DND-41 (cell line): ENCODE measurements at places on chromosomes 7 and 10.

DNA sequence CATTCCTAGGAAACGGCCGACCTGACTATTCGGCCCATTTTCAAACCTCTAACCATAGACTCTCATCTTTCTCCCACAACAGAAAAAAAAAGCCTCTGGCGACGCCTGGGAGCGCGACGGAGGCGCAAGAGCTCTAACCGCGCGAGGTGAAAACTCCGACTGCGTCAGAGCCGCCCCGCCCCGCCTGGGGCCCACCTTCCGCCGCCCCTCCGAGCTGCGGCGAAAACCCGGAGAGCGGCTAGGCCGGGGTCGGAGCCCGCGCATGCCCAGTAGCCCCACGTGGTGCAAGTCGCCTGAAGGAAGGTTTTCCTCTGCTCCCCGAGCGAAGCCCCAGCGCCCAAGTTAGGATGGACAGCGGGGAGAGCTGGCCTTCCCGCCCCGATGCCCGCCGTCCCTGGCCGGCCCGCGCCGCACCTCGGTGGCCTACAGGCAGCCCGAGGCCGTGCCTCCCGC lies 683 bp upstream of the SGMS1 start:
- DNase-seq = peak; percentile 65

DNA sequence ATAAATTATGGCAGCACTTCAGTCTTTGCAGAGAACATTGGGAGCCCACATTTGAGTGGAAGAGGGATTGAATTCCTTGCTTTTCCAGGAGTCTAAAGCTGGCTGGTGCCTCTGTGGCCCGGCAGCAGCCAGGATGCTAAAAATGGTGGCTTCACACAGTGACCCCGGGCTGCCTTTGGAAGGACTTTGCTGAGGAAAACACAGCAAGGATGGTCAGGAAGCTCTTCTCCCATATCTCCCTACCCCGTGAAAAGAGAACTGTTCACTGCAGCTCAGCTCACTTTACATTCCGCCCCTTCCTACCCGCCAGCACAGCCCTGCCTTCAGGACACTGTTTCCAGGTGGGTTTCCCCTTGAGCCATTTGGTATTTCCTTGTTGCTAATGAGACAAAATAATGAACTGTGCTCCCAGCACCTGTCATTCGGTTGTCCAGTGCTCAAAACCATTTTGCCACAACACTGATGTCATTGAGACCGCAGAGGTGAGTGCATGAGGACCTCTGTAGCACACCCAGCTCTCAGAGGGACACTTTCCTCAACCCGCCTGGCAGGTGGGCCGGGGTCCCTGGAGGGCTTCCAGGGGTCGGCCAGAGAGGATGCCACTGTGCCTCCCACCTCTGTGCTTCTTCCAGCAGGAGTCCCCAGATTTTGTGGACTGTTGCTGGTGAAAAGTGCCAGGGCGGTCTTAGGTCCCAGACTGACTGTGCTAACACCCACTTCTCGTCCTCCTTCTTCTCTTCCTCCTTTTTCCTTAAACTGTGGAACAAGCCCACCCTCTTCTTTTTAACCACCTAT lies 255.7 kb upstream of the PPP2R2D start:
- DNase-seq = no peak

GRCh38 chr10:129032372-129033313 lies 434.4 kb upstream of the MGMT start:
- DNase-seq = no peak

GRCh38 chr10:124006526-124006925 lies 86.9 kb downstream of the CHST15 start:
- DNase-seq = no peak

DNA sequence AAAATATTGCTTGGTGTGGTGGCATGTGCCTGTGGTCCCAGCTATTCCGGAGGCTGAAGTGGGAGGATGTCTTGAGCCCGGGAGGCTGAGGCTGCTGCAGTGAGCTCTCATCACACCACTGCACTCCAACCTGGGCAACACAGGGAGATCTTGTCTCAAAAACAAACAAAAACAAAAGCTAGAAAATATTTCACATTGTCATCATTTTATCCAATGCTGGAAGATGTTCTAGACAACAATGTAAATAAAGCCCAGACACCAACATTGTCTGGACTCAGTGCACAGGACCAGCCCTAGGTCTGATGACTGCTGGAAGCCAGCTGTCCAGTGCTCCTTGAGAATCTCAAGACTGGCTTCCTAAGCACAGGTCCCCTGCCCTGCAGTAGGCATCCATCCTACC lies 13.5 kb downstream of the SEPHS1 start:
- no peak for DNase-seq

- no peak for DNase-seq
Observed at GRCh38 chr10:44427037-44427436, 42.1 kb upstream of the CXCL12 start.

GRCh38 chr7:15783987-15784693 lies 97.7 kb upstream of the MEOX2 start:
- DNase-seq = no peak

- DNase-seq = no peak
Observed at GRCh38 chr10:120788771-120789170, 62.4 kb upstream of the WDR11 start.

DNA sequence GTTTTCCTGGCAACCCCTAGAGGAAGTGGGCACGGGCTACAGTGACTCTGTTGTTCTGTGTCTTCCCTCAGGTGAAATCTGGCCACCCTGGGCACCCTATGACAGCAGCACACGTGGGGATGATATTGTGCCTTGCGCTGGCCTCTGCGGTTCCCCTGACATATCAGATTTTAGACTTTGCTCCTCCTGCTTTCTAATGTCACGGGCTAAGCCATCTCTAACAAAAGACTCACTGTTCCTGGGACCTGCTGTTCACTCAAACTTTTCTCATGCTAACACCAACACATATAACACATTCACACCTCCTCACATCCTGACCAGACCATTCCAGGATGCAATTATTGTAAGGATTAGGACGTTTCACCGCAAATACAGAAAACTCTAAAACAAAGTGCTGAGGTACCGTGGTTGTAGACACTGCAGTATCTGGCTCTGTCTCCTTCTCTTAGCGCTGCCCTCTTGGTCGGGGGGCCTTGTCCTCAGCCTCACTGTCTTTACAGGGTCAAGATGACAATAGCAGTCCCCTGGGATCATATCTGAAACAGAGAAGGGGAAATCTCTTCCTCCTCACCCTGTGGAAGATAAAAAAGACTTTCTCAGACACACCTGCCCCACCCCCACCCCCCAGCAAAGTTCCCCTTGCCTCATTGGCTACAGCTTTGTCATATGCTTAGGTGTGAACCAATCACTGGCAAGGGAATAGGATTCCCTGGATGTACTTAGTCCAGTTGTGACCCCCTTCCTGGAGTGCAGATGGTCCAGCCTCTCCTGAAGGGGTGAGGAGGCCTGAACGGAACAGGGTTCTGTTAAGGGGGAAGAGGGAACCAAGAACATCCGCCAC lies 14.1 kb downstream of the CHN2 start:
- DNase-seq = peak; percentile 35

DNA sequence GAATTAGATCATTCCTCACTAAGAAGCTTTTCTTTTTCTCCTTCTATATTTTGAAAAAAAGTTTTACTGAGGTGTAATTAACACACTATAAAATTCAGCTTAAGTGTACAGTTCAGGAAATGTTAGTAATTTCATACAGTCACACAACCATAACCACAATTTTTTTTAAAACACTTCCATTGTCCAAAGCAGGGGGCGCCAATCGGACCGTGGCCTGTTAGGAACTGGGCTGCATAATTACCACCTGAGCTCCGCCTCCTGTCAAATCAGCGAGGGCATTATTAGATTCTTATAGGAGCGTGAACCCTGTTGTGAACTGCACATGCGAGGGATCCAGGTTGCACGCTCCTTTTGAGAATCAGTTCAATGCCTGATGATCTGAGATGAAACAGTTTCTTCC lies 427.1 kb downstream of the TFEC start:
- DNase-seq = no peak

- DNase-seq = no peak
Observed at GRCh38 chr10:116892907-116893685, 43.8 kb downstream of the ENO4 start.

DNA sequence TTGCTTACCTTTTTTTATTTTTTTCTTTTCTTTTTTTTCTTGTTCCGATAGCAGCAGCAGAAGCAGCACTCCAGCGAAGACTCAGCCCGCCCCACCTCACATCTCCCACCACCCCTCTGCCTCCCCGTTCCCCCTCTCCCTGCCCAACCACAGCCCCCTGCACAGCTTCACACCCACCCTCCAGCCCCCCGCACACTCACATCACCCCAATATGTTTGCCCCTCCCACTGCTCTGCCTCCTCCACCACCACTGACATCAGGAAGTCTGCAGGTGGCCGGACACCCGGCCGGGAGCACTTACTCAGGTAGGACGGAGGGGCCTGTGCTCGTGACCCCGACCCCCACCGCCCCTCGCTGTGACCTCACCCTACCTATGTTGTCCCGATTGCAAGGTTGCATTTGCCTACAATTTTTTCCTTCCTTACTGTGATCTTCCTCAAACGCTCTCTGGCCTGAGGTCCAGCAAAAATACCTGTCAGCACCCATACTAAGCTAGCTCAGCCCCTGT lies 367.2 kb upstream of the GALNT17 start:
- DNase-seq = no peak

DNA sequence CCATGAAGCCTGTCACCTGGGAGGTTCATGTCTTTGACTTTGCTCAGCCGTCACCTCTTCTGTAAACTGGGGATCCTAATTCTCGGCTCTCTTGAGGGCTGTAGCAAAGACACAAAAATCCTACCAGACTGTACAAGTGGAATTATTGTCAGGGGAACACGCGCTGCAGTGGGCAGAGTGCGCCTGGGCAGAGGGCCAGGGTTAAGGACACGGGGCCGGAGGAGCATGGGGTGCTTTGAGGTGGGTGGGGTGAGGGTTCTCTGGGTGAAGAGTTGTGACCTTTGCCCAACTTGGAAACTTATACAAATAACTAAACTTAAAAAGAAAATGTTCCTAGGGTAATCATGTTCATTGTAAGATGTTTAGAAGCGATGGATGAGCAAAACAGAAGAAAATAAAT lies 36.0 kb downstream of the PALD1 start:
- DNase-seq = no peak

GRCh38 chr10:27857616-27858015 lies 112.0 kb upstream of the MKX start:
- DNase-seq = no peak

DNA sequence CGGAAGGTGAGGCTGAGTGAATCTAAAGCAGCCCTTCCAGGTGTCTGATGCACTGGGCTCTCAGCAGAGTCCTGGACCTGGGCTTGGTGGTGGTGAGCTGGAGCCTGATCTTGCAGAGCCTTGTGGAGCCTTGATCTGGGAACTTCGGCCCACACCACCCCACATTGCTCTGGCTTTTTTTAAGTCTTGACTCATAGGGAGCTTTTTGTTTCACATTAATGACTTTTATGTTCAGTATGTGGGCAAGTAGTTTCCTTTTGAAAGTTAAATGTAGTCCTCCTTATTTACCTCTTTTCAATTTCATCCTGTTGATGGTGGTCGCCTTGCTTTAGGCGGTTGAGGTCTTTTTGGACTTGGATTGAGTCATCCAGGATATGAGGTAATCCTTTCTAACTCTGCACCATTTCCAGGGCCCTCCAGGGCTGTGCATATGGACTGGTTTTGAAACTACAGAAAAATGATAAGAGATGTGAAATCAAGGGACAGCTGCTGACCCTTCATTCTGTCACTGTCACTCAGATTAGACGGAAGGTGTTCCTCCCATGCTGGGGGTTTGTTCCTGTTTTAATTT lies 2.9 kb upstream of the NRAP start:
- DNase-seq = peak; percentile 26

DNA sequence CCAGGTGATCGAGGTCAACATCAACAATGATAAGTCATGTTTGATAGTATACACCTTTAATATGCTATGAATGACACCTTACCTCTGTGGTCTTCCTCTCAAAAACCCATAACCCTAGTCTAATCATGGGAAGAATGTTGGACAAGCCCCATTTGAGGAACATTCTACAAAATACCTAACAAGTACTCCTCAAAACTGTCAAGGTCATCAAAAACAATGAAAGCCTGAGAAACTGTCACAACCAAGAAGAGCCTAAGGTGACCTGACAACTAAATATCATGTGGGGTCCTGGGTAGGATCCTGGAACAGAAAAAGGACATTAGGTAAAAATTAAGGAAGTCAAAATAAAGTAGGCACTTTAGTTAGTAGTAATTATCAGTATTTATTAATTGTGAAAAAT lies 5.9 kb upstream of the NUDCD3 start:
- DNase-seq = no peak

- DNase-seq = no peak
Observed at GRCh38 chr7:39304668-39305405, 261.4 kb upstream of the YAE1 start.

GRCh38 chr10:28320799-28321198 lies 17.9 kb upstream of the MPP7 start:
- no peak for DNase-seq

DNA sequence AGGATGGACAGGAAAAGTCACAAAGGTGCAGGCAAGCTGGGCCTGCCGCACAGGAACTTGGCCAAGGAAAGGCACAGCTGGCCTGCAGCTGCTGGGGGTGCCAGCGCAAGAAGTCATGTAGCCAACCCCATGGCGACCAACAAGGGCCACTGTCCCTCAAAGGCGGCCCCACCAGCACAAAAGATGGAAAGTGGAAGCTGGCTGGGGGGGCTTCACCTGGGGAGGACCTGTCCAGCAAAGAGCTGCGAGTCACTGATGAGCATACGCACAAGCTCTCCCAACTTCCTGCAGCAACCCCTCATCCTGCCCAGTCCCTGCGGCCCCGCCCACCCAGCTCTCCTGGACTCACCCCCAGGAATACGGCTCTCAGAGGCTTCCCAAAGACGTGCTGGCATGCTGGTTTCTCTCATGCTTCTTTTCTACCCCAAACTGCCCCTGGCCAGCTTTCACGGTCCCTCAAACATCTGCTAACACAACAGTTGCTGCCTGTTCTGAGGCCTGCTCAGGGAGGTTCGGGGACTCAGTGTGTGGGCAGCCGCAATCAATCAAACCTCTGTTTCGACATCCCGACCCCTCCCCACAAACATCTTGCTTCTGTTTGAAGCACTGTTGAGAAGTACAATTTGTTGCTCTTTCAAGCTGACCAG lies 67.6 kb downstream of the FAM53B start:
- no peak for DNase-seq

GRCh38 chr7:80881351-80881900 lies 37.4 kb downstream of the SEMA3C start:
- no peak for DNase-seq

DNA sequence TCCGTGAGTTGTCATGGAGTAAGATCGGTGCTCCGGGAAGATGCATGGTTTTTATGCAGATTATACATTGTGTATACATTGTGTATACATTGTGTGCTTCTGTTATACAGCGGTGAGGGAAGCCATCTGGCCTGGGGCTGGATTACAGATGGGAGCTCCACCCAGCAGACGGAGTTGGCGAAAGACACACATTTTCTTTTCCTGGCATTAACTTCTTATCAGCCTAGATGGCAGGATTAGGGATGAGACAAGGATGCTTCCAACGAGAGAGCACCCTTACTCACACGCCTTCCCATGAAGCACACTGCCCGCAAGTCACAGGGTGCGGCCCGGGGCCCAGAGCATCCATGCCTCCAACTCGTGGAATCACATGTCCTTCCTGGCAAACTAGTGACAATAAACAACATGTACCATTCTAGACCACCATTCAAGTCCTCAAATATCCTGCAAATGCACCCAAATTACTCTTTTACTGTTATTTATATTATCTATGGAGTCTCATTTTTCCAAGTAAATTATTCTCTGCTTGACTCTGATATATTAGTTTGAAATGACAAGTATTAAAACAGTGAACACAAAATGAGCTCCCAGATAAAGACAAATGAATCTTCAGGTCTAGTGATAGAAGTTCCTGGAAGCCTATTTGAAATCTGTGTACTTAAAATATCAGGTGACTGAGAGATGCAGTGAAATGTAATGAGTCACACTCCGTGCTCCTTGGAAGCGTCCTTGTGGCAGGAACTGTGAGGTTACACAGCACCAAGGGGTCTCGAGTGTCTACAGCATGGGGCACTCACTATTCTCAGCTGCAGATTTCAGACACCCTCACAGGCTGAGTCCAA lies 29.8 kb upstream of the PPP2R2D start:
- no peak for DNase-seq
